Activated CD4-positive, alpha-beta T cell treated with anti-CD3 and anti-CD28 coated beads, Interleukin-2, amount 50 U/mL, for 24 hours (primary cell): ENCODE measurements at places on chromosomes 12 and 14.

- DNase-seq, result no peak
Measured at GRCh38 chr14:56378046-56378445, 201.6 kb upstream of the TMEM260 start.

GRCh38 chr12:93727195-93727811, 50.1 kb downstream of the CRADD start:
- DNase-seq, result no peak

DNA sequence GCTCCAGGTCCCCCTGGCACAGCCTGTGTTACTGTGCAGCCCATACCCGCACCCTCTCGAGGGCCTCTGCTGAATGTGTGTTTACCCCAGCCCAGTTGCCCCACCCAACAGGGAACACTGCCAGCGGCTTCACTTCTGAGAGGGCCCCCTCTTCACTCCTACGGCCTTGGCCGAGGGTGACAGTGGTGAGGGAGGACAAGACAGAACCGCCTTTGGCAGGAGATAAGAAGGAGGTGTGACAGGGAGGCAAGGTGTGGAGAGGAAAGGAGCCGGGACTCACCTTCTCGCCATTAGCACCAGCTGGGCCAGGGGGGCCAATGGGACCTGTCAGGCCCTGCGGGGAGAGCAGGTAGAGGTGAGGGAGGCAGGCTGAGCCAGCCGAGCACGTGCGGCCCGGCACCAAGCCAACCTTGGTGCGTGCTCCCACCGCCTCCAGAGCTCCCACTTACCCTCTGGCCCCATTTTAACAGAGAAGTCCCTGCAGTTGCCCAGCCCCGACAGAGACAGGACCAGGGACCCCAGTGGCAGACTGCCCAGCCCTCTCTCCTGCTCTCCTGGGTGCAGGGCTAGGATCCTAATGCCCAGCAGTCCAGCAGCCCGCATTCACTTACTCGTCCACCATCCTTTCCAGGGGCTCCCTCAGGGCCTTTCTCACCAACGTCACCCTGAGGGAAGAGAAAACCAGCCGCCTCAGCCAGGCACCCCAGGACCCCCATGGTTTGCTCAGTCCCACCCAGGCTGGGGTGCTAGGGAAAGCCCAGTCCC, 18.3 kb downstream of the TMEM106C start:
- DNase-seq, result no peak

DNA sequence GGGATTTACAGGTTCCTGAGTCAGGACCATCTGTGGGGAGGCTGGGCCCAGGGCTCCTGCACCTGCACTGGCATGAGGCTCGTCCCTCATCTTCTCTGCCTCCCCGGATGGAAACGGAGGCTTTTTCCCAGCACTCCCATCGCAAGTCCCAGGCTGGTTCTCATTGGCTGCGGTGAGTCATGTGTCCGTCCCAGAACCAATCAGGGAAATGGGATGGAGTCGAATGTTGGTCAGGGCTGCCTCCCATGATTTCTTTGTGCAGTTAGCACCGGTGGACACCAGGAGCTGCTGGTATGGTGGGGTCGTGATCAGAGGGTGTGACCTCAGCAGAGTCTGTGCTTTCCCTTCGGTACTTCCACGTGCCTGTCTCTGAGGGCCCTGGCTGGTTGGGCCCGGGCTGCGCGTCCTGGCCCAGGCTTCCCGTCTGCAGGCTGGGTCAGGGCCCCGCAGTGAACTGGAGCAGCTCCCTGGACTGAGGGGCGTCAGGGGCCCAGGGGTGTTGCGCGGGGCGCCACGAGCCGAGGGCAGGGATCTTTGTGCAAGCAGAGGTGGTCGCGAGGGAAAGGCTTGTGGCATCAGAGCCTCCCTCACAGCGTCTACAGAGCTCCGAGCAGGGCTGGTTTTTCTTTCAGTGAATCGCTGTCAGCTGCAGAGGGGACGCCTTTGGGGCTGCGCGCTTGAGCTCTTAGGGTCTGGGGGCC, 168.1 kb downstream of the ADGRD1 start:
- no peak for DNase-seq

GRCh38 chr12:4280351-4281163, 7.0 kb downstream of the CCND2 start:
- no peak for DNase-seq

DNA sequence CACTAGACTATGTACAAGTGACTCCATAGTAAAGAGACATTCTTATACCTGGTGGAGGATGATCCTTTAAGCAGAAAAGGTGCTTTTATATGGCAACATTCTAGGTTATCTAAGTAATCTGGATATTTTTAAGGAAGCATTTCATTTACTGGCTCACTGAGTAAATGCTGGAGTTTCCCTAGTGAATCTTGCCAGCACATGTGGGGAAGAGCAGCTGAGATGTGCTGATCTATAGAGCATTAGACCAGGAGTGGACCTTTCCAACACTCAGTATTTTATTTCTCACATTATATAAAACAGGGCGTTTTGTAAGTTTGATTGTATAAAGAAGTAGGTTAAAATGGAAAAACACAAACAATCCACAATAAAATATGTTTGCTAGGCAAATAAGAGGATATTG, 478.5 kb downstream of the ATP23 start:
- no peak for DNase-seq

GRCh38 chr12:67427336-67427735, 158.2 kb downstream of the CAND1 start:
- no peak for DNase-seq

GRCh38 chr12:98653866-98654493, 8.9 kb downstream of the APAF1 start:
- DNase-seq, result no peak
